ENCODE measurements at places on chromosomes 3 and 15. TPM values are rescaled to one million over a fixed set of nuclear protein-coding genes. Genes with fewer than 3 reads are reported as not detected.

Gene CNTN3
- total RNA-seq: not detected

Gene GOLGA6D
- total RNA-seq: not detected

- no peak for DNase-seq
Observed at GRCh38 chr3:194994551-194994981, 276.4 kb downstream of the XXYLT1 start.

Gene PP2D1
- total RNA-seq: not detected

GRCh38 chr3:110608566-110608965, 463.1 kb upstream of the NECTIN3 start:
- no peak for DNase-seq

DNA sequence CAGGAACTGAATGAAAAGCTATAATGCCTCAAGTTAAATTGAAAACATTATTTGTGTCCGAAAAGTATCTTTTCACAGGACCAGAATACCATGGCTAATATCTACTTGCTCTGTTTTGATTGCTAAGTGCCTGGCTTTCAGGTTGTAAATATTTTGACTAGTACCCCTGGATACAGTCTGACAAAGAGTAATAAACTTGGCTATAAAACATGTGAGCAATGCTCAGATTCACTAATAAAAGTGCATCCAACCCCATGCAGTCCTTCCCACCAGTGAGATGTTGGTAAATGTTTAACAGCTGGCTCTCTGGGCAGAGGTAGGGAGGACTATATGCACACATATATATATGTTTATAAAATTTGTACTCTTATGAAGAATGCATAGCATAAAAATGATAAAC, 281.8 kb upstream of the TGFBR2 start:
- DNase-seq: no peak

GRCh38 chr3:52532517-52532837, 1.2 kb downstream of the NT5DC2 start:
- peak; percentile 71 for DNase-seq

Gene CAPN3
- total RNA-seq: 3.6 TPM

Gene RYR3
- not detected for total RNA-seq

DNA sequence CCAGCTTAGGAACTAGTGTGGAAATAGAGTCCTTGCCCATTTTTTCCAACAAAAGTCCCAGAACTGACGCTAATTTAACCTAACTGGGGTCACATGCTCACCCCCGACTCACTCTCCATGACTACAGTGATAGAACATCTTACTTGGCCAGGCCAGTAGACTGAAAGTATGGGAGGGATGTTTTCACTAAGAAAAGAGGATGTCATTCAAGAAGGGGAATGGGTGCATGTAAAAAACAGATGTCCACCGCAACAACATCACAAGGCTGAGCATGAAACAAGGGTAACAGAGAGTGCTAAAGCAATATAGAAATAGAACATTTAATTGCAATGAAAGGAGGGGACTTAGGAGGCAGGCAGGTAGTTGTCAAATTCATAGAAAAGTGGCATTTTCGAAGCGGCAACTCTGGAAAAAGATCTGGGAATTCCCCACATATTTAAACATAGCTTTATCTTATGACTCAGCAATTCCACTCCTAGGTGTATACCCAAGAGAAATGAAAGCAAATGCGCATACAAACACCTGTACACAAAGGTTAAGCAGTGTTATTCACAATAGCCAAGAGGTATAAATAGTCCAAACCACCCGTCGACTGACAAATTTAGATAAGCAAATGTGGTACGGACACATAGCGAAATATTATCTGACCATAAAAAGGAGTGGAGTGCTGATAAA, 41.1 kb upstream of the UBE2E2 start:
- DNase-seq: no peak

- no peak for DNase-seq
Observed at GRCh38 chr3:8962226-8962861, 928 bp downstream of the RAD18 start.

- no peak for DNase-seq
Observed at GRCh38 chr3:187773233-187774184, 28.2 kb upstream of the BCL6 start.

GRCh38 chr3:71175691-71176365, 407.7 kb downstream of the FOXP1 start:
- no peak for DNase-seq

Gene ROBO2
- total RNA-seq: not detected

DNA sequence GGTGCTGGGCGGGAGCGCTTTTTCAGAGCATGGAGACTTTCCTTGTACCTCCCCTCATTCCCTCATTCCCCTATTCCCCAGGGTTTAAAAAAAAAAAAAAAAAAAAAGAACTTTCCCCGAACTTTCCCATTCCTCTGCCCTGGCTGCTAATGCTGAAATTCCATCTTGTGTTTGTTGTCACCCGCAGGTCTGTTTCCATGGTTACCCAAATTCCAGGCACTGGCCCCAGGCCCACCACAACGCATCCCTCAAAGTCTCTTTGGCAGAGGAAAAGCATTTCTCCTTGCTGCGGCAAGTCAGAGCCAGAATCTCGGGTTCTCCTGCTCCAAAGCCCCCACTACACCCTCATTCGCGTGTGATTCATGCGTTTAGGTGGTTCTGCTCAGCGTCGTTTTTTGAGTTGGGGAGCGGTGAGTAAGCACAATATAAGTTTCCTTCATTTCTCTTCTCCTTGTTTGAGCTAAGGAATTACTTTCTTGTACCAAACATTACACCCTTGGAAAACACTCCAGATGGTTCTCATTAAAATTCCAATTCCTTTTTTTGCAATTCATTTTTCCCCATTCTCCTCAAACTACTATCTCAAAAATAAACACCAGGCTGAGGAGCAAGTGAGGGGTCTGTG, 21.6 kb downstream of the ANAPC13 start:
- DNase-seq: no peak
